ENCODE measurements at places on chromosomes 11 and 22.

DNA sequence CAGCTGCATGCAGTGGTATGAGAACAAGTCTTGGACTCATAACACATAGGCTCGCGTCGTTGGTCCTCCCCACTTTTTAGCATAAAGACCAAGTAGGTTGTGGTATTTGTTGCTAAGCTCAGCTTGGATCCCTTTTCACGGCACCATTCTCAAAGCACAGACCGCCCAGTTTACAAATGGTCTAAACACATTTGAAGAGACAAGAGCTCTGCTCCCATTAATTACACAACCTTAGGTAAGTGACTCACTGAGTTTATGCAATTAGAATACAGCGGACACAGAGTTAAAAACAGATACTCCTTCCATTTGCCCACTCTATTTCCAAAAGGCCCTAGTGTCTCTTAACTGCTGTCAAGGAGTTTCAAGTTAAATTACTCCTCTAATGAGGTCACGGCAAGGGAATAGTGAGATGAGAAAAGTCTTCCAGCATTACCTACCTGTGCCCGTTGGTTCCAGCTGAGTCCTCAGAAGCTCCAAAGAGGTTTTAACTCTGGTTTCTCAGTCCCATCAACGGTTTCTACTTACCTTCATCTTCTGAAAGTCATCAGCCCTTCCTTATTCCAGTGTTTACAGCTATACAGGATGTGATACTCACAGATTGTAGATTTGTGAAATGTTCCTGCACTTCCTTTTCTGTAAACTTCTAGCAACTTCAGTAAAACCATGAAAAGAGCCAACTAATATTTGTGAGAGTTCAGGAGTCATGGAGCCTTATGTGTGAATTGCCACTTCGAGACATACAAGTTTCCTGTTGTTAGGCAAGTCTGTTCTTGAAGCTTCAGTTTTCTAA lies at the start of gene MS4A6A:
Gene MS4A6A (minus strand): TSS at position 543 of the 790 bp plus-strand sequence. CDS start 1,356 bp downstream, outside the sequence.
- peaks cover 3% of the 10 kb centered on the region for H3K4me1 ChIP-seq
- peaks cover 17% of the 10 kb centered on the region for H3K27me3 ChIP-seq
- no peaks in the 10 kb centered on the region for H3K36me3 ChIP-seq
- H3K4me3 ChIP-seq, result no peak within 1 kb of the TSS

- no peaks in the 10 kb centered on the region for H3K27me3 ChIP-seq
- H3K4me3 ChIP-seq, result peak overlapping the region; percentile 77
- peak overlapping the region; percentile 88 for H3K27ac ChIP-seq
- no peaks in the 10 kb centered on the region for H3K36me3 ChIP-seq
Observed at GRCh38 chr11:111938687-111939160, 1.6 kb downstream of the DIXDC1 start.

- H3K4me1 ChIP-seq, result peaks cover 38% of the 10 kb centered on the region
- H3K27me3 ChIP-seq, result no peaks in the 10 kb centered on the region
- no peak overlapping the region for H3K27ac ChIP-seq
- H3K36me3 ChIP-seq, result no peaks in the 10 kb centered on the region
- no peak for DNase-seq
- H3K4me3 ChIP-seq, result no peak overlapping the region
Observed at GRCh38 chr11:128572965-128573364, 14.4 kb downstream of the ETS1 start.

DNA sequence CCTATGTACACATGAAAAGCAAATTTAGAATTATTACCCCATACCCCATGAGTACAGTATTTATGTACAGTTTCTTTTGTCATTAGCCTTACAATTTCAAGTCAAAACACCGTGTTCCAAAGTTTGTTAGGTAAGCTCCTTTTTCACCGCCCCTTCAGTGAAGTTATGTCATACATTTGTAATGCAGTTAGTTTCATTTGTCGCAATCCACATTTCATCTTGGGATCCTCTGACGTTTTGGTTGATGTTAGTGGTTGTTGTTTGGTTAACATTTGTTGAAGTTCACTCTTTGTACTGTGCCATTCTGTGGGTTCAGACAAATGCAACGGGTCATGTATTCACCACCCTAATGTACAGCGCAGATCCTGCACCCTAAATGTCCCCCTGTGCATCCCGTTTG lies 45.2 kb downstream of the ARHGEF12 start:
- H3K36me3 ChIP-seq, result peaks cover 4% of the 10 kb centered on the region
- H3K27me3 ChIP-seq, result peaks cover 13% of the 10 kb centered on the region
- DNase-seq, result no peak
- no peaks in the 10 kb centered on the region for H3K4me1 ChIP-seq

- H3K4me3 ChIP-seq, result no peak overlapping the region
- no peak for DNase-seq
- H3K4me1 ChIP-seq, result no peaks in the 10 kb centered on the region
- H3K36me3 ChIP-seq, result no peaks in the 10 kb centered on the region
- no peaks in the 10 kb centered on the region for H3K27me3 ChIP-seq
- H3K27ac ChIP-seq, result no peak overlapping the region
Observed at GRCh38 chr11:83845797-83846196, 559.6 kb upstream of the CCDC90B start.

GRCh38 chr22:23180301-23180892 lies at the start of gene BCR:
Gene BCR, plus strand, starts transcription at chr22:23180509. Its CDS starts 452 bp downstream, at chr22:23180961.
- peak within 1 kb of the TSS; percentile 97 for H3K4me3 ChIP-seq
- DNase-seq, result peak; percentile 68
- peak within 1 kb of the TSS; percentile 98 for H3K27ac ChIP-seq
- H3K4me1 ChIP-seq, result peaks cover 46% of the 10 kb centered on the region

GRCh38 chr11:43393765-43394355 lies 35.1 kb downstream of the TTC17 start:
- H3K36me3 ChIP-seq, result peaks cover 60% of the 10 kb centered on the region
- H3K27me3 ChIP-seq, result no peaks in the 10 kb centered on the region
- H3K4me1 ChIP-seq, result peaks cover 31% of the 10 kb centered on the region
- H3K27ac ChIP-seq, result no peak overlapping the region

DNA sequence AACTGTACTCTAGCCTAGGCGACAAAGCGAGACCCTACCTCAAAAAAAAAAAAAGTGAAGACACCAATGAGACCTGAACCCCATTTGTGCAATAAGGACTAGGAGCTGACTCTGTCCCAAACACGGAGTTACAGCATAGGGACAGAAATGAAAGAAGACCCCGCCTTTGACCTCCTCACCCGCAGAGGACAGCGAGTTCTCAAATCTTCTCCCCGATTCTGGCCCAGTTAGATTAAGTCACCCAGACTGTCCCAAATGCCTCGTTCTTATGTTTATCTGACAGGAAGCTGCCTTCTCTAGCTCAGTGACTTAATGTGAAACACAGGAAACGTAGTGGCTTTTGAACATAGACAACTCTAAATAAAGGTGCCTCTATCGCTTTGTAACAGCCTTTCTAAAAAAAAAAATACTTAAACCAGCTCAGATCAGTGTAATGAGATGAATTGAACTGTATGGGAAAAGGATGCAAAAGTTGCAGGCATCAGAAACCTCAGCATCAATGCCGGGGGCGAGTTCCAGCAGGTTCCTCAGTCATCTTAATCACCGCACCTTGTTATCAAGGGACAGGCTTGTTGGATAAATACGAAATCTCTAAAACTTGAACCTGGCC lies 10.6 kb downstream of the MYH9 start:
- H3K4me1 ChIP-seq, result peaks cover 96% of the 10 kb centered on the region
- DNase-seq, result peak; percentile 82
- H3K27ac ChIP-seq, result peak overlapping the region; percentile 98

- peak overlapping the region; percentile 19 for H3K27ac ChIP-seq
- H3K27me3 ChIP-seq, result peaks cover 22% of the 10 kb centered on the region
- H3K36me3 ChIP-seq, result no peaks in the 10 kb centered on the region
- H3K4me1 ChIP-seq, result peaks cover 29% of the 10 kb centered on the region
- no peak overlapping the region for H3K4me3 ChIP-seq
- DNase-seq, result no peak
Observed at GRCh38 chr11:121236115-121237001, 56.2 kb upstream of the SC5D start.

- no peak for DNase-seq
- peaks cover 9% of the 10 kb centered on the region for H3K36me3 ChIP-seq
- H3K27ac ChIP-seq, result no peak overlapping the region
- no peak overlapping the region for H3K4me3 ChIP-seq
Observed at GRCh38 chr22:20720692-20721408, 53.1 kb upstream of the SERPIND1 start.

- H3K4me1 ChIP-seq, result no peaks in the 10 kb centered on the region
- no peaks in the 10 kb centered on the region for H3K36me3 ChIP-seq
Observed at GRCh38 chr22:47448231-47449223, 686.1 kb downstream of the TBC1D22A start.

DNA sequence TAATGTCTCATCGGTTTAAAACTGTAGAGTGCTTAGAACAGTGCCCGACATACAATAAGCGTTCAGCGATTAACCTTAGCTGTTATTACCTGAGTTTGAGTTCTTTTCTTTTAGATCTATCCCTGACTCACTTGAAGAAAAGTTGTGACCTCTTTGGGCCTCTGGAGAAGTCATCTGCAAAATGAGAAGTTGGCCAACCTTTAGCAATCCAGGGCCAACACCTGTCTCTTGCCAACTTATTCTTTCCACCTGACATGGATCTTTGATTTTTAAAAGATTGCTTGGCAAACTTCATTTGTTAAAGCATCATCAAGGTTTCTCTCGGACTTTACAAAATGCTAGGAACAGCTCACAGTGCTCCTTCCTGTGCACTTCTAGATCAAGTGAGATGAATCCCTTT lies 89.3 kb downstream of the CCDC81 start:
- H3K27ac ChIP-seq, result no peak overlapping the region
- no peak overlapping the region for H3K4me3 ChIP-seq
- H3K27me3 ChIP-seq, result no peaks in the 10 kb centered on the region
- no peaks in the 10 kb centered on the region for H3K36me3 ChIP-seq

DNA sequence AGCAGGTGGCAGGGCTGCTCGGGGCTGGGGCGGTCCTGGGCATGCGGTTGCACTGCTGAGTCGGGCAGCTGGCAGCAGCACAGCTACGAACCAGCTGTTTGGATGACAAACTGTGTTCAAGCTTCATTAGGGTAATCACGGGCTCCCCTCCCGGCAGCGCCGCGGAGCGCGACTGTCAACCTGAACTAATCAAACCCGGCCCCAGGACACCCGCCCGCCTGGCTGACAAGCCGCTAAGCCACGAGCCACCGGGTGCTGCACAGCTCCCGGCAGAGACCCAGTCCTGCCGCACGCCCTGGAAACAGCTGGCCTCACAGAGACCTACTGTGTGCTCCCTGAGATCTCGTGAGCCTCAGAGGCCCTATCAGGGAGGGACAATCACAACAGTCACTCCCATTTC lies 60.6 kb upstream of the TCF20 start:
- DNase-seq, result no peak
- H3K27ac ChIP-seq, result no peak overlapping the region
- no peaks in the 10 kb centered on the region for H3K27me3 ChIP-seq
- no peaks in the 10 kb centered on the region for H3K36me3 ChIP-seq
- no peak overlapping the region for H3K4me3 ChIP-seq

DNA sequence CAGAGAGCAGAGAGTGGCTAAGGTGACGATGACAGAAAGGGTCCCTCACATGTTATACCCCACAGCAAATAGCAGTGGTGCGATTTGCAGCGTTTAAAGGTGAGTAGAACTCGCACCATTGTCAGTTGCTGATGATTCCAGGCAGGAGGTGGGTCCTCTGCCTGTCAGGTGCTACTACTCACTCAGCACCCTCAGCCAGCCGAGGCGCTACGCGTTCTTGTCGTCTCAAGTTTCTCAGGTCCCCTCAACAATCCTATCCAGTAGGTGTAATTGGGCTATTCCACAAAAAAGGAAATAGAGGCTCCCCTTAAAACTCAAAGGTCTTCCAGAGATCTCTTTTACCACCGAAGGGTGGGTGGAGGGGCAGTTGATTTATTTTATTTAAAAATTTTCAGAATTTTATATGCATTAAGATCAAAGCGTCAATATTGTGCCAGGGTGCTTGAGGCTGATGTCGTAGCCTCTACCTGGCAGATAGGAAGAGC lies 18.3 kb downstream of the ELF5 start:
- H3K4me1 ChIP-seq, result no peaks in the 10 kb centered on the region
- no peak overlapping the region for H3K27ac ChIP-seq
- no peak overlapping the region for H3K4me3 ChIP-seq

GRCh38 chr11:91158891-91159537 lies 936.2 kb upstream of the CHORDC1 start:
- no peaks in the 10 kb centered on the region for H3K27me3 ChIP-seq
- H3K27ac ChIP-seq, result no peak overlapping the region

GRCh38 chr22:30314915-30315314 lies 11.8 kb downstream of the TBC1D10A start:
- DNase-seq, result peak; percentile 76
- no peaks in the 10 kb centered on the region for H3K27me3 ChIP-seq
- H3K27ac ChIP-seq, result peak overlapping the region; percentile 84
- H3K4me1 ChIP-seq, result peaks cover 93% of the 10 kb centered on the region
- H3K4me3 ChIP-seq, result no peak overlapping the region

DNA sequence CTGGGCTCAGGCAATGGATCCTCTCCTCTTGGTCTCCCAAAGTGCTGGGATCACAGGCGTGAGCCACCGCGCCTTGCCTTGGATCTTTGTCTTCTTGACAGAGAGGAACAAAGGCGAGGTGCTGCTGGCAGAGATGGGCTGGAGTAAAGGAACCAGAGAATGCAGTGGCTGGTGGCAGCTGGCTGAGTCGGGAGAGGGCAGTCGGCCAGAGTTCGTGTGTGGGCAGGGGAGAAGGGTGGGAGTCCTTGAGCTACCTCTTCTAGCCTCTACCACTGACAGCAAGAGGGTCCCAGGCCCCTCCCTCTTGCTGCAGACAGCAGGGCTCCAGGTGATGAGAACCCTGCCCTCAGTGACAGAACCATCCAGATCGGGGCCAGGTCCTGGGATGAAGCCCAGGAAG lies 86.2 kb upstream of the LINC01488 start:
- H3K36me3 ChIP-seq, result no peaks in the 10 kb centered on the region
- no peak overlapping the region for H3K27ac ChIP-seq
- H3K27me3 ChIP-seq, result peaks cover 5% of the 10 kb centered on the region
- no peaks in the 10 kb centered on the region for H3K4me1 ChIP-seq

- H3K27ac ChIP-seq, result no peak overlapping the region
- no peak overlapping the region for H3K4me3 ChIP-seq
- no peaks in the 10 kb centered on the region for H3K36me3 ChIP-seq
- no peaks in the 10 kb centered on the region for H3K4me1 ChIP-seq
Observed at GRCh38 chr11:134592391-134592990, 180.4 kb upstream of the B3GAT1 start.

DNA sequence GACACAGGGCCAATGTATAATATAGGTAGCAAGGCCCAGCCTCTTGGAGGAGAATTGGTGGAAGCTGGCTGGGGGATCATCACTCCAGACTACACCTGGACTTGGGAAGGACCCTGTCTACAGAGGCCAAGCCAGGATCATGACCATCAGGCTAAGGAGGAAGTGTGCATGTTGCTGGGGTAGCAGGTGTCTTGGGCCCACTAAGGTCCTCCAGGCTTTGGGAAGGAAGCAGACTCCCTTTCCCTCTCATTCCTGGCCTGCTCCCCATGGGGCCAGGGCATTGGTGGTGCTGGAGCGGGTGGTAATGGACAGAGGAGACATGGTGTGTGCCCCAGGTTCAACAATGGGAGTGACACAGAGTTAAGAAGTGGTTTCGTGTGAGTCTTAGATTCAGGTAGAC lies 16.0 kb upstream of the TUB start:
- no peak overlapping the region for H3K27ac ChIP-seq
- no peak for DNase-seq
- H3K4me3 ChIP-seq, result no peak overlapping the region
- H3K36me3 ChIP-seq, result no peaks in the 10 kb centered on the region

GRCh38 chr11:119694334-119694733 lies 34.7 kb downstream of the NECTIN1 start:
- H3K36me3 ChIP-seq, result no peaks in the 10 kb centered on the region
- H3K4me3 ChIP-seq, result no peak overlapping the region
- no peaks in the 10 kb centered on the region for H3K27me3 ChIP-seq
- peaks cover 12% of the 10 kb centered on the region for H3K4me1 ChIP-seq

- no peak overlapping the region for H3K4me3 ChIP-seq
- H3K27ac ChIP-seq, result no peak overlapping the region
- H3K4me1 ChIP-seq, result peaks cover 6% of the 10 kb centered on the region
- no peak for DNase-seq
- peaks cover 65% of the 10 kb centered on the region for H3K27me3 ChIP-seq
Observed at GRCh38 chr11:33874910-33875490, 16.9 kb downstream of the LMO2 start.

- no peak overlapping the region for H3K4me3 ChIP-seq
- no peak for DNase-seq
- no peaks in the 10 kb centered on the region for H3K36me3 ChIP-seq
- peaks cover 2% of the 10 kb centered on the region for H3K27me3 ChIP-seq
- H3K27ac ChIP-seq, result no peak overlapping the region
Observed at GRCh38 chr22:37030560-37031281, 11.2 kb downstream of the MPST start.

Measured in activated CD4-positive, alpha-beta memory T cell treated with anti-CD3 and anti-CD28 coated beads for 36 hours (primary cell).